ENCODE measurements at places on chromosomes 16 and 17.

DNA sequence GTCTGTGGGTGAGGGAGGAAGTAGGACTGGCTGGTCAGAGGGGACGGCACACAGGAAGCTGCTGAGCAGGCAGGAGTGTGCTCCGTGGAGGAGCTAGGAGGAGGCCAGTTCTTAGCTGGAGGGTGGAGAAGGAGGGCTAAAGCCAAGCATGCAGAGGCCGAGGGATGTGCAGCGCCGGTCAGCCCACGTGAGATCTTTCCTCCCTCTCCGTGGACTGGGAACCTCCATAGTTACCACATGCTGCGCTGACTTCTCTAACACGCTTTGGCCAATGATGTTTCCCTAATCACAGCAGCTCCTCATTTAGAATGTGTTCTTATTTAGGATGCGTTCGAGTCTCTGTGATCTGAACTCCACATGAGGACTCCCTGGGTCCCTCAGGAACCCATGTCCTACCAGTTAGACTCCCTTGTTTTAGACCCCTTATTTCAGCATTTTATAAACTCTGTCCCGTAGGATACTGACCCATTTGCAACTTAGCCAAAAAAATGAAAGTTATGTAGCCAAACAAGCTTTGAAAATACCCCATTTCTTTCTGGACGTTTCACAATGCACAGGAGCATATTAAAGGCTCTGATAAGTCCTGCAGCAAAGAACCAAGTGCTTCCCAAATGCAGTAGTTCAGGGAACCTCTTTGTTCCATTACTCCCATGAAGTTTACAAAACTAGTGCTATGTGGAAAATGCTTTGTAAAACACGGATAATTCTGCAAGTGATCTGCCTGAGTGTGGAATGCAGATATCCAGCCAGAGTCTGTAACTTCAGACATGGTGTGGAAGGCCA is 51.4 kb downstream of the IRF8 start:
- no peak for DNase-seq

- no peak for DNase-seq
Observed at GRCh38 chr17:27157297-27157696, 136.6 kb upstream of the WSB1 start.

GRCh38 chr16:66479661-66480264 is 52.7 kb downstream of the BEAN1 start:
- no peak for DNase-seq

- no peak for DNase-seq
Observed at GRCh38 chr16:24075931-24076716, 180.0 kb upstream of the CACNG3 start.

Data from HEK293T (cell line).